ENCODE measurements at places on chromosomes 12 and 14.
A peak's percentile ranks its signal among the peaks of the same experiment; 100 is the strongest.

- DNase-seq, result no peak
Measured at GRCh38 chr12:11228296-11228879, 41.1 kb downstream of the PRB3 start.

GRCh38 chr12:131232036-131232435 is 278.3 kb downstream of the ADGRD1 start:
- DNase-seq, result no peak

- no peak for DNase-seq
Measured at GRCh38 chr14:90305176-90305601, 26.6 kb downstream of the NRDE2 start.

- DNase-seq, result no peak
Measured at GRCh38 chr14:73576391-73576790, 7.4 kb downstream of the ACOT2 start.

DNA sequence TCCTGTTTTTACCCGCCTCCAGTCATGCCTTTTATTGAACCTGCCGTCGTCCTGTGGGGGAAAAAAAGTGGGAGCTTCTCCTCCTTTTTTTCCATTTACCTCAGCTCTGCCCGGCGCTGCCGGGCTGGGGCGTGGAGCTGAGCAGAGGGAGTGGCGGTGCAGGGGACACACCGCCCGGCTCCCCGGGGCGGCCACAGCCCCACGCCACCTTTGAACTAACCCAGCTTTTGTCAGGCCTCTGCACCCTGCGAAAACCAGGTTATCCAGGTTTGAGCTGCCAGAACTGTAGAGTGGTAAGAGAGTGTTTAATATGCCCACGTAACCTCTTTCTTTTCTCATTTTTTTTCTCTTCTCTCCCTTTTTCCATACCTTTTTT is 161.0 kb upstream of the FKBP4 start:
- no peak for DNase-seq

- no peak for DNase-seq
Measured at GRCh38 chr12:48084066-48084465, 21.8 kb downstream of the SENP1 start.

DNA sequence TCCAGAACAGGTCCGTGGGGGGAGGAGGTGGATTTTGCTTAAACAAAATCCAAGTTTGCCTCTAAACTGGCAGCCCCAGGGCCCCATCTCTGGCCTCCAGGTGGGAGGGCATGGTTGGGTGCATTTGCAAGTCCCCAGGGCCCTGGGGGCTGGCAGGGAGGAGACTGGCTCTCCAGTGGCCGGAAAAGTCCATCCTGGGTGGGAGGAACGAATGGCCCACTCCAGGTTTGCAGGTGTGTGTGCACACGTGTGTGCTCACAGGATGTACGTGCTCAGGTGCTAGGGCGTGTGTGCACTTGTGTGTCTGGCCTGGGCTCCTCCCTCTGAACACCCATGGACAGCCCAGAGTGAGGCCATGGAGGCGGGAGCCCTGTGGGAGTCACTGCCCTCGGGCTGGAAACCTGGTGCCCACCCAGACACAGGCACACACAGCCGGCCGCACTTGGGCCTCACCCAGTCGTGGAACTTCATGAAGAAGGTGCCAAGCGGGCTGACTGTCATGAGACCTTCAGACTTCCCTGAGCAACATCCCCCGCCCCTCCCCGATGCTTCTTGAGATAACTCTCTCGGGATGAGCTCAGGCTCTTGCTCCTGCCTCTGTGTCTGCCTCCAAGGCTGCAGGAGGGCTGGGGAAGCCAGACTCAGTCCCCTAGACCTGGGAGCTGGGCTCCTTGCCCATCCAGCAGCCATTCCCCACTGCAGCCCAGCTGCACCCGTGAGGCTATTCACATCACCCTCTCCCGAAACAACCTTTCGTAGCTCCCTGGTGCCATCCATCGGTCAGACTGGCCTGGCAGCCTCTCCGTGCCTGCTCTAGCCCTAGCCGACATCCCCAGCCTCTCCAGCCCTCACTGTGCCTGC is 9.4 kb downstream of the AHNAK2 start:
- no peak for DNase-seq

DNA sequence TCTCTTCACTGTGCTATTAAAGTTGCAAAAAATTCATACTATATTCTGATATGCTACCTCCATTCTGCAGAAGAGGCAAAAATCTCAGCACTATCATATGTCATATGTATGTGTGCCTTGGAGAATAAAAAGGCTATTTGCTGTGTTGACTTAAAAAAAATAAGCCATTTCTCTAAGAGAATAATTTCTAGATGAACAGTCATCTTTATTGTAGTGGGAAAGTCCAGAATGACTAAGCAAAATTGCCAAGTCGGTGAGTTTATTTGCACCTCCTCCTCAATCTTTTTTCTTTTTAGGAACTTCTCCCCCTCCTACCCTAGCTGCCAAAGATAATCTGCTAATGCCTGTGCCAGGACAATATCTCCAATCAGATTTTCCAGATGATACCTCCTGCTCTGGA is 353.8 kb upstream of the FAR2 start:
- DNase-seq, result no peak

- no peak for DNase-seq
Measured at GRCh38 chr14:52267501-52268278, at the start of gene PTGDR. Gene PTGDR, plus strand, starts transcription at chr14:52267698. Its CDS starts 117 bp downstream, at chr14:52267815.

DNA sequence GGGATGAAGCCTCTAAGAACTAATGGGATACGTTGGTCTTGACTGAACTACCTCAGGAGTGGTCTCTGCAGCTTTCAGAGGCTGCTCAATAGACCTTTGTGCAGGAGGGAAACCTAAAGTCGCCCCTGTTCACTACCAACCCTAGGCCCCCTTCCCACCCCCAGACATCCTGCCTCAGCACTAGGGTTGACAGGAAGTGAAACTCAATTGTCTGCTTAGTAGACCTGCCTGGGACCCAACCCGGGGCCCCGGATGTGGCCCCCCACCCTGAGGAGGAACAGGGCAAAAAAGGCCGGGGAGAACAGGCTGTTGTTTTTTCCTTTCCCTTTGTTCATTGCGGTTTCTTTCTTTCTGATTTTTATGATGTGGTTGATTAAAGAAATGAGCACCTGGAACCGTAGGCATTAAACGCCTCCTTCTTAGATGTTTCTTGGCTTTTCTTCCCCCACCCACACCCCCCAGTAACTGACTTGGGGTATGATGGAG is 1.6 kb upstream of the DGKA start:
- peak; percentile 89 for DNase-seq

GRCh38 chr14:52748647-52749292 is 18.8 kb downstream of the STYX start:
- no peak for DNase-seq

- no peak for DNase-seq
Measured at GRCh38 chr14:93548102-93548843, 117.5 kb downstream of the UNC79 start.

DNA sequence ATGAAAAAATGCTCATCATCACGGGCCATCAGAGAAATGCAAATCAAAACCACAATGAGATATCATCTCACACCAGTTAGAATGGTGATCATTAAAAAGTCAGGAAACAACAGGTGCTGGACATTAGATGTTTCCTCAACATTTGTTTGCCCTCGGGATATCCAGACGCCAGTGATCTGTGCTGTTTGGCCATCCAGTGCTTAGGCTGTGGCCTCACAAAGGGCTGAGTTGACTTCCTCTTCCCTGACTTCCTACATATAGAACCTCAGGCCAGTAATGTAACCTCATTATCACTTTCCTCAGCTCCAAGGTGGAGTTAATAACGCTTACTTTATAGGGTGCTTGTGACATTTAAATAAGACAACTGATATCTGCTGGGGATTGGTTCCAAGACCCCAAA is 51.8 kb downstream of the SLC15A5 start:
- DNase-seq, result no peak

GRCh38 chr14:60509438-60510253 is 700 bp downstream of the SIX6 start:
- no peak for DNase-seq

- DNase-seq, result peak; percentile 41
Measured at GRCh38 chr12:31749024-31749704, 20.3 kb upstream of the AMN1 start.
